ENCODE measurements at places on chromosomes 1 and 21. TPM values are rescaled to one million over a fixed set of nuclear protein-coding genes. Genes with fewer than 3 reads are reported as not detected.
A peak's percentile ranks its signal among the peaks of the same experiment; 100 is the strongest.

The NR5A2 gene
- 1.8 TPM for total RNA-seq

The TRABD2B gene
- total RNA-seq: not detected

DNA sequence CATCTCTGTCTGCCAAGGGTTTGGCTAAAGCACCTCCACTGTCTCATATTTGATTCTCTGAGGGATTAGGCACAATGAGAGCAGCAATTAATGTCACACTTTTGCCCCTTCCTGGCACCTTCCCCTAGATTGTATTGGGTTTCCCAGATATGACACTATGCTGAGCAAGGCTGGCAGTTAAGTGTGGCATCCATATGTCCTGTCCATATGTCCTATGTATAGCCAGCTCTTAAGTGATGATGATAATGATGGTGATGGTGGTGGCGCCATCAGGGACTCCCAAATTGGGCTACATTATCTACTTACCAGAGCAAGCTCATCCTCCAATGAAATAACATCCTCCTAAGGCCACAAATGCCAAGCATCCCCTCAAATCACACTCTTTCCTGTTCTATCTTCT is 13.5 kb upstream of the LORICRIN start:
- DNase-seq: no peak

DNA sequence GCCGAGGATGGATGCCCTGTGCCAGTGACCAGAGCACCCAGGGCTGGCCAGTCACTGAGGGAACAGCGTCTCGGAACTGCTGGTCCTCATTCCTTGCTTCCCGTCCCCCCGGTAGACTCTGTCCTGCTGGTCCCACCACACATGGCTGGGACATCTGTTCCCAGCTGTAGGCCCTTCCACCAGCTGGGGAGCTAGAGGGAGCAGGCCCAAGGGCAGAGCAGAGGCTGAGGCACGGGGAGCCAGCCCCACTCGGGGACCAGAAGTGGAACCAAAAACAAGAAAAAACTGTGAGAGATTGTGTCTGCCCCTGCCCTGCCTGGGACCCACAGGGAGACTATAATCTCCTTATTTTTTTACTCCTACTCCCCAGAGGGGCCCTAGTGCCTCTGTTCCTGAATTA is 23.8 kb downstream of the ATP8B2 start:
- DNase-seq: no peak

- no peak for DNase-seq
Observed at GRCh38 chr1:175887981-175888428, 144.6 kb upstream of the TNR start.

The OR2T5 gene
- not detected for total RNA-seq

DNA sequence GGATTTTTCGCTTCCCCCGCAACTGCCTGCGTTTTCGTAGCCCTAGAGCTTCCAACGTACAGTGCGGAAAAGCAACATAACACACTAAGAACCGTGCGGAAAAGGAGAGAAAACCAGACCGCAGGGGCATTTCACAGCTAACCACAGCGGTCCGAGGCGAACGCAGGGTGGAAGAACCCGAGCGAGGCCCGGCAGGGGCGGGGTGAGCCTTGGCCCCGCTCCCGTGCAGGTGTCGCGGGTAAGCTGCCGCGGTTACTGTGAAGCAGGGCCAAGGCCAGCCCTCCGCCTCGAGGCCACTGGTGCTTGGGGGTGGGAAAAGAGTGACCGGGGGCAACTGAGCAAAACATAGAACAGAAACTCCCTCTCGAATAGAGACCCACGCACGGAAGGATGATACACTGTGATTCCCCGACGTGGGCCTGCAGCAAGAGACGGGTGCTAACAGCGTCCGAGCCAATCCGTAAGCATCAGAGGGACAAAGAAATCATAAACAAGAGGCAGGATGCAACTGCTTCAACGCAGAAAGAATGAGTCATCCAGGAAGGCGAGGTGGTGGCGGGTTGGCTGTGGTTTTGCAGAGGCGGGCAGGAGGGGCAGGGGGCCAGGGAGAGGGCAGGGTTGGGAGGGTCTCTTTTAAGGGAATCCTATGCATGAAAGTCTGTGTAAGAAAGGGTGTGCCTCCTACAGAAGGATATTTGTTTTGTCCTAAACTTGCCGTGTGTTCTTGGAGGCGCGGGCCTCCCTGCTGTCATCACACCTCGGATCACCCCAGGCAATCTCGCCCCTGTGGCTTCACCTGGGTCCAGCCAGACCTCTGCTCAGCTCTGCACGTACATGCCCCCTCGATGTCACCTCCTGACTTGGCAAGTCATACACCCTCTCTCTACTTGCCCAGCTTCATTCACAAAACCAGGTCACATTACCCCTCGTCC is 7.3 kb downstream of the GNG4 start:
- DNase-seq: peak; percentile 87

DNA sequence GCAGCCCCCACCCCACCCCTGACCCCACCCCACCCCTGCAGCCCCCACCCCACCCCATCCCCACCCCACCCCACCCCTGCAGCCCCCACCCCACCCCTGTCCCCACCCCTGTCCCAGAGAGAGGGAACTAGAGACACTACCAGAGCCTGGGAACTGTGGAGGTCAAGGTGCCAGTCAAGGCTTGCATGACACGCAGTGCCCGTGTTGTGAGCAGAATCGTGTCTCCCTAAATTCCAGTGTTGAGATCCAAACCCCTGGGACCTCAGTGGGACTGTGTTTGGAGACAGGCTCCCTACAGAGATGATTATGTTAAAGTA is 18.4 kb upstream of the SUMO3 start:
- no peak for DNase-seq

The CSF3R gene
- total RNA-seq: not detected

DNA sequence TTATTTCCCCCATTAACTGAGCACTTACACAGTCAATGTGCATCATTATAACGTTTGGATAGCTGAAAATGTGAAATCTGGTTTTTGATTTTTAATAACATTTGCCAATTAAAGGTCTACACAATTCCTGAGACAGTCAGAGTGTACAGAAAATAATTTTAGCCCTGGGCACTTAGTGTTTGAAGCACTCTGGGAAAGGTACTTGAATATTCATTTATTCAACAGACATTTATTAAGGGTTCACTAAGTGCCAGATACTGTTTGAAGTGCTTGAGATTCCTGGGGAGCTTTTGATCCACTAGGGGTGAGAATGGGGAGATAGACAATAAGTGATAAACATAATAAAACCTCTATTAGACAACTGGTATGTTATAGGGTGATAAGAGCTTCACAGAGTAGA is 141.8 kb downstream of the DISC1 start:
- DNase-seq: no peak

DNA sequence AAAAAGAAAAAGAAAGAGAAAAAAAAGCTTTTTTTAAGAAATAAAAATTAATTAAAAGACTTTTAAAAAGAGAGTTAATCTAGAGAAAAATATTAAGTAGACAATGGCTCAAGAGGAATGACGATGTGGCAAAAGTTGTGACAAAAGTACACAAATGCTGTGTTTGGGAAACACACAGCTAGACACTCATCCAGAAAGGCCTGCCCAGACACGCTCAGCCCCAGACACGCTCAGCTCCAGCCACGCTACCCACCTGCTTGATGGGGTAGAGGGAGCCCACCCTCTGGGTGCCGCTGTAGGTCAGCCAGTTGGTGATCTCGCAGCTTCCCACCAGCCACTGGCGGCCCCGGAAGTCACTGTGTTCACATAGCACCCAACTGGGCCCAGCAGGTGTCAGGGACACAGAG is 10.2 kb downstream of the CD52 start:
- DNase-seq: no peak

DNA sequence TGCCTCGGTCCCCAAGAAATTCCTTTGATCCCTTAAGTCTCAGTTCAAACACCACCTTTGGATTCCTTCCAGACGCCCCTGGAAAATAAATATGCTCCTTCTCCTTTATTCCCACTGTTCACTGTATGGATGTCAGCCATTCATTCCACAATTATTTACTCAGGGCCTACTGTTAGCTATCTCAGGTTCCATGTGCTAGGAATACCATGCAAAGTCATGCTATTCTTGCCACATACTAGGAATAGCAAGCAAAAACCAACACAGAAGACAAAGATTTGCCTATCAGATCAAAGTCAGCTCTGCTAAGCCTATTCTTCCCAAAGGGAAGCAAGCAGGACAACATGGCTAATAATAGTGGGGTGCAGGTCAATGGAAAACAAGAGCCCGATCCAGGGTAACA is 29.8 kb downstream of the TTC13 start:
- DNase-seq: no peak

DNA sequence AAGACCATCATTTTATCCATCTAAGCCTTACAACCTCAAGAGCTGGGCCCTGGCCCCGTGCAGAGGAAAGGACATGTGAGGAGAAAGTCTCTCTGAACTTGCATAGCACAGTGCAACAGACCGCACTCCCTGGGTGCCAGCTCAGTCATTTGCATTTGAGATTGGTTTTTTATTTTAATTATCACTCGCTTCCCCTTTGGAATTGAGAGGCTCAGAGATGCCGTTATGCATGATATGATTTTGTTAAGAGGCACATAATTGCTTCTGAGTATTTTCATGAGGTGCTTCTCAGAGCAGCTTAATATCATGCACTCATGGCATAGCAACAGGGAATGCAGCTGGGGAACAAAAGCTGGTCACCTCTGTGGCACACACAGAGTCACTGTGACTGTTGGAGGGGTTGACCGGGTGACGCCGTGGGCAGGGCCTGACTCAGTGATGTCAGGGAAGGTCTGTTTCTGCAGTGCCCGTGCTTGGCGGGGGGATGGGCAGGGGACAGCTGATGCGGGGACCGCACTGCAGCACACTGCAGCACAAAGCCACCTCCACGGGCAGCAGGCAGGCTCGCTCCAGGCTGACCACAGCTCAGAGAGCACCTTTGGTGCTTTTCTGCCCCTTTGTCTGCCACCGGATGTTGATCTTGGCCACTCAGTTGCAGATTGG is 43.2 kb upstream of the VAMP3 start:
- DNase-seq: no peak

The EVA1B gene
- total RNA-seq: 12.4 TPM

GRCh38 chr21:34132202-34132601 is 58.8 kb downstream of the MRPS6 start:
- no peak for DNase-seq

DNA sequence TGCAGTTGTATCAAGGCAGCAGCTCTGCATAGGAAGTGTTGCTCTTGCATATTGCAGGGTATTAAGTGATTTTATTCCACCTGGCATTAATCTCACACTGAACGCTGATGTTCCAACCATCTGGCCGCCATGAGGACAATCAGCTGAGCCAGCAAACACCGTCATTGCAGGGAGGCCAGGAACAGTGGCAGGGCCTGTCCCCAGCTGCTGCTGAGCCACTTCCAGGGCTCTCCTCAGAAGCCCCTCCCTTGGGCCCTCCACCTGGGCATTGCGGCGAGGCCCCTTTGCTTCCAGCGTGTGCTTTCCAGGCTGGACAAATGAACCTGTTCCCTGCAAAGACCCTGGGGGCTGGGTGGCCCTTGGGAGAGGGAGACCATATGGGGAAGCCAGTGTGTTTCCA is 171.6 kb upstream of the C1orf174 start:
- no peak for DNase-seq

DNA sequence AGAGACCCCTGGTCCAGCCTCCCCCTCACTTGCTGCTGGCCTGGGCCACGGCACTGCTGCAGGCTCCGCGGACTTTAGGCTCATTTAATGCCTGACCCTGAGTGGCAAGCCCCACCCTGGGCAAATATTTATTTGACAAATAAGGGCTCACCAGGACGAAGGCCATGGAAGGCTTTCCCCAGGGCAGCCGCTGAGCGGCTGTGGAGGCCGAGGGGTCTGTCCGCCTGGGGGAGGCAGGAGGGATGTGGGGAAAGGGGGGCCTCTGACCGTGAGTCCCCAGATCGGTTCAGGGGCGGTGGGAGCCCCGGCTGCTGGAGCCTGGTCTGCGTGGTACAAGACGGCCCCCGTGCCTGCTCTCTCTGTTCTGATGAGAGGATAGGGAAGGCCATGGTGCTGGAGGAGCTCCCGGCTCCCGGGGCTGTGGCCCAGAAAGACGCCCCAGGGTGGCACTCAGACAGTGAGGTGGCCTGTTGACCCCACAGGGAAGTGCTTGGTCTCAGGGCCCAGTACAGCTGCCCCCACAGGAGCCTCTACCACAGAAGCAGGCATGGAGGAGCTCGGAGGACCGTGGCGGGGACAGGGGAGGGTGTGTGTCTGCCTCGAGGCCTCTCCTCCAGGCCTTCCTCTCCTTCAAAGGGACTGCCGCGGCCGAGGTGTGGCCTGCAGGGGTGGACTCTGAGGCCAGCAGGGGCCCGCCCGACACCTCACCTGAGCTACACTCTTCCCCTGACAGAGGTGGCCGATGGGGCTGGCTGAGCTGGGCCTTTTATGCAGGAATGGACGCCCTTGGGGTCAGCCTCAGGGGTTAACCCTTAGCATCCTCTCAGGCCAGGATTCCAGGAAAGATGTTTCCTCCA is 9.1 kb upstream of the C1orf159 start:
- peak; percentile 43 for DNase-seq

The CTSS gene
- 7.2 TPM for total RNA-seq

- DNase-seq: no peak
Observed at GRCh38 chr1:9128166-9128519, 759 bp downstream of the GPR157 start.

DNA sequence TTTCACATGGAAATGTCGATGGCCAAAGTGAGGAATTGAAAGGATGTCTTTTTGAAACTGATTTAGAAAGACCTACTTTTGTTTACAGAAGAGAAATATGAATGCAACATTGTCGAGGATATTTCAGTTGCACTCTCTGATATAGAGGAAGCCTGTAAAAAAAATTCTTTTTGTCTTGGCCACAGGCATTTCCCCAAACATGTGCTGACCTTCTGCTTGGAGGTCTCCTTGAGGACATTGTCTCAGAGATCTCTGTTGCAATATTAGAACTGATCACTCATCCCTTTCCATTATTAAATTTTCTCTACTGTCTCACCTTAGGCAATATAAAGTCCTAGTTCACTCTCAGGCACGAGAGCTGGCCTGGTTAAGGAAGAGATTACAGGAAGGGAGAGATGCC is 16.0 kb downstream of the S100A11 start:
- no peak for DNase-seq

DNA sequence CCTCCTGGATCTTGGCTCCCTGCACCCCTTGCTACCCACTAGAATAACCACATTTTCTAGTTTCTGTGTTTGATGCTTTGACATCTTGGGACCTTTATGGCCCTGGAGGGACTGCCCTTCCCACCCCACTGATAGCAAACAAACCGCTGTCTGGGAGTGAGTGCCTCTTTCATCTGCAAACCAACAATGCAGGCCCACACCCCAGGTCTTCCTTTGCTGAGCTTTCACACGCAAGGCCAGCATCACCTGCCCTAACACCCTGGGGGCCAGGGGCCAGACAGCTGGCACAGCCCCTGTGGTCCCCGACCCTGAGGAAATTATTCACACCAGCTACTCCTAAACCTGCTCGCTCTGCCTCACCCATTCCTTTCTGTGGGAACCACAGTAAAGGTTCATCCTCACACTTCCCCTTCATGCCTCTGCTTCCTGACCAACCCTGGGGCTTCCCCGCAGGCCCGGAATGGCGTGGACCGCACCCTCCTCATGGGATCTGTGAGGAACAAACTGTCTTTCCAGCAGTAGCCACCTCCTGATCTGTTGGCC is 15.4 kb downstream of the SLC2A7 start:
- no peak for DNase-seq

The DENND2C gene
- total RNA-seq: 1.1 TPM

Data from PC-9 (cell line).